Fibroblast of skin of scalp (primary cell): ENCODE measurements at places on chromosomes 6 and 20.

DNA sequence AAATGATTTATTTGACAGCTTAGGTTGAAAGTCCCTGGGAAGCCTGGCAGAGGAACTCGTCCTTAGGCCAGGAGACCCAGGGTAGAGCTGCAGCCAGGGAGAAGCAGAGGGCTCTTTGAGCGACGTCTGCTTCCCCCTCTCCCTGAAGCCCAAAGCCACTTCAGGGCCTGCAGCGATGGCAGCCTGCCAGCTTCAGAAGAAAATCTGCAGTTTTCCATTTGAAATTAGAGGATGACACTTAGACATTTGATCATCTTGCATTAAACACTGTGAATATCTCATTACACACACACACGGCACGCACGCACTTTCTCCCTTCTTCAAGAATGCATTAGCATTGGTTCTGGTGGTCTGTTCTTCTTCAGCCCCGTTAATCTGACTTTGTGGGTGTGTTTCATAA, 96.5 kb downstream of the PLEKHG1 start:
- DNase-seq, result no peak

DNA sequence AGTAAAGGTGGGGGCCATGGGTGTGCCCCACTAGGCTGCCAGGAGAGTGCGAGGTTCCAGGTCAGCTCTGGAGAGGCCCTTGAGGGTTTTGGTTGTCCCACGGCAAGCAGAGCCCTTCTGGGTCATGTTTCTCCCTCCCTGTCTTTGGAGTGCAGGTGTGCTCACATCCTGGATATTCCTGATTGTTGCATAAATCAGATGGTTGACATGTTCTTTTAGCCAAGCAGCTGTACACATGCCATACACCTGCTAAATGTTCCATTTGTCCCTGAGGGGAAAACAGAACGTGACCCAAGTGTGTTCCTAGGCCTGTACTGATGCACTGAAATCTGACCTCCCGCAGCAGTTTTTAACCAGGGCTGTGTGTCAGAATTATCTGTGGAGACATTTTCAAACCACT, 77.5 kb upstream of the BEND3 start:
- DNase-seq, result no peak

DNA sequence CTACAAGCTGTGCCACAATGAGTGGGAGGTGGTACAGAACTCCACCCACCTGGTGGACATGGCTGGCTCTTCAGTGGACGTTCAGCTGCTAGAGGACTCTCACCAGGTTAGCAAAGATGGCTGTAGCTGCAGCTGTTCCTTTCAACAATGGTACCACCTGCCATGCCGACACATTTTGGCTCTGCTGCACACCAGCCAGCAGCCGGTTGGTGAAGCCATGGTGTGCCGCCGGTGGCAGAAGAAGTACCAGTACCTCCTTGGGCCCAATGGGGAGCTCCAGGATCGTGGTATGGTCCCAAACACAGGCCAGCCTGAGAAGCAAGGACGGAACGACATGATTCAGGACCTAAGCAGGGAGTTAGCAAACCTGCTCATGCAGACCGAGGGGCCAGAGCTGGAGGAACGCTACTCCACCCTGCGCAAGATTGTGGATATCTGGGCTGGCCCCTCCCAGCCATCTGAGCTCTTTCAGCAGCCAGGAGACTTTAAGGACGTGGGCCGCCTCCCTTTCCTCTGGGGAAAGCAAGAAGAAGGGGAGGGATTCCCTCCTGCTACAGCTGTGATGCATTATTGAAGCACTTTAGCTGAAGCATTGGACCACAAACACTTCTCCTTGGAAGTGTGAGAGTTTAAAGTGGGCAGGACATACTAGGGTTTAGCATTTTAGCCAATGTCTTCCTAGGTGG, 2.8 kb upstream of the ZSWIM1 start:
- no peak for DNase-seq

- no peak for DNase-seq
Measured at GRCh38 chr20:63134201-63134612, 81.7 kb downstream of the YTHDF1 start.

- peak; percentile 25 for DNase-seq
Measured at GRCh38 chr20:40741507-40742106, 52.6 kb upstream of the MAFB start.

DNA sequence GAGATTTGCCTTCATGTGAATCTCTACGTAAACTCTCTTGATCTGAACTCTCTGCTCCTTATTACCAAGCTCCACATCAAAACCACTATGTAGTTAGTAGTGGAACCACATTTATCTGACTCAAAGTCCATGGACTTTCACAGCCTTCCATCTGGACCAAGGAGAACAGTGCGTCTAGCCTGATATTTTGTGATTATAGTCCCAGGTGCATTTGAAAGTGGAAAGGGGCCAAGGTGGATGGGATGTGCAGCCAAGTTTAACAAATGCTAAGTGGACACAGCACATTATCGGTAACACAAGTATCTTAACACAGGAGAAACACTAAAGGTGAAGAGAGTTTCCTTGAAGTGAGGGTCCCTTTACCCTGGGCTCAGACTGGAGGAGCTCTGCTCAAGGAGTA, 281.2 kb upstream of the SGK1 start:
- no peak for DNase-seq

- DNase-seq, result no peak
Measured at GRCh38 chr6:82385102-82385501, 21.5 kb downstream of the TPBG start.

DNA sequence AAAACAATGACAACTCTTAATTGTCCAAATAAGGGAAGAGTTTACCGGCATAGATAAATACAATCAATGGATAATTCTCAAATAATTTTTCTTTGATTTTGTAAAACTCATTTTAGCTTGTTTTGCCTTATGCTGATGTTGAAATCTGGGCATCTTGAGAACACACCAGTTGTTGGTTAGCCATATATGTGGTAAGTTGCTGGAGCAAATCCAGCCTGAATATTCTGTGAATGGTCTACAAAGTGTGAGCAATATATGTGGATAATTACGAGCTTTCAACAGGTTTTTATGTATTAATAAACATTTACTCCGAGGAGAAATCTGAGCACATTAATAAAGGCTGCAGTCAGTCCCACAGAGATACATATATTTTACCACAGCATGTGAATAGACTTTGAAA, 423.6 kb downstream of the BCKDHB start:
- peak; percentile 35 for DNase-seq
